ENCODE measurements at places on chromosomes 6 and 20.

DNA sequence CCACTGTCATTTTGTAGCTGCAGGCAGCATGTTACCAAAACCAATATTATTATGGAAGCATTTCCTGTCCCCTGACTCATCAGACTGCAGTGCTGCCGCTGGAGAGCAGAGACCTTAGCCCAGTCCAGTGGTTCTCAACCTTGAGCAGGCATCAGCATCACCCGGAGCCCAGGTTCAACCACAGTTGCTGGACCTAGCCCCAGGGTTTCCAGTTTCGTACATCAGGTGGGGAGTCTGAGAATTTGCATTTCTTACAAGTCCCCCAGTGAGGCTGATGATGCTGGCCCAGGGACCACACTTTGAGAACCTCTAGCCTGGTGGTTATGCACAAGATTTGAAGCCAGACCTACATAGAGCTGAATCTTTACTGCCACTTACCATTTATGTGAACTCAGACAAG lies 47.3 kb downstream of the LY86 start:
- no peak for DNase-seq

DNA sequence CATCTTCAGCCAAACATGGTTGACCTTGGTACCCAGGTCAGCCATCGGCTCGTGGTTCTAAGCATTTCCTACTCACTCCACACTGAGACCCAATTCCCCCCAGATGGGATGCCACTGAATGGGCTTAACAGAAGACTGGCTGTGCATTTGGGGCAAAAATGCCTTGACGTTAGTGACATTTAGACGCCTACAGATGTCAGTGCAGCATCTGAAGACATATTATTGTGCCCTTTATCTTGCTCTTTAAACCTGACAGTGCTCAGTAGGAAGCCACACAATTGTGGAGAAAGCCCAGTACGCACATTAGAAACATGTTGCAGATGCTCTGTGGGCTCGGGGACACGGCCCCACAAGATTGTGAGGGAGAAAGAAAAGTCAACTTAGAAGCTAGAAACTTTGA lies 414.7 kb downstream of the PTPRT start:
- DNase-seq: no peak

GRCh38 chr6:46407246-46407645 lies 84.0 kb downstream of the RCAN2 start:
- DNase-seq: no peak

- no peak for DNase-seq
Measured at GRCh38 chr6:604579-604978, 52.3 kb downstream of the HUS1B start.

DNA sequence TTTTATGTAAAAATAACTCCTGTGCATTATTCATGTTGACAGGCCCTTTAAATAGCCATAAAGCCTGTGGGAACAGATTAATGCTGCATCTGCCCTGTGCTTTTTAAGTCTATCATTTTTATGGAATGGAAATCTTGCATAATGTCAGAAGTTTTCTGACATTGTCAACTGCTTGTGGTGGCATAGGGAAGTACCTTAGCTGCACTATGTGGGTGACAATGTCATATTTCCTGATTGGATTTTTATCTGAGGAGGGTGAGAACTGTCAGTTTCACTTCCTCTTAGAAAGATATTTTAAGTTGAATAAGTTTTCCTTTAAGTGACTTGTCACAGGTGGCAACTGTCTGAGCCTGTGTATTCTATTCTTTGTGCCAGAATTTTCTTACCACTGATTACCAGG lies 267.9 kb downstream of the PLCB1 start:
- DNase-seq: no peak

DNA sequence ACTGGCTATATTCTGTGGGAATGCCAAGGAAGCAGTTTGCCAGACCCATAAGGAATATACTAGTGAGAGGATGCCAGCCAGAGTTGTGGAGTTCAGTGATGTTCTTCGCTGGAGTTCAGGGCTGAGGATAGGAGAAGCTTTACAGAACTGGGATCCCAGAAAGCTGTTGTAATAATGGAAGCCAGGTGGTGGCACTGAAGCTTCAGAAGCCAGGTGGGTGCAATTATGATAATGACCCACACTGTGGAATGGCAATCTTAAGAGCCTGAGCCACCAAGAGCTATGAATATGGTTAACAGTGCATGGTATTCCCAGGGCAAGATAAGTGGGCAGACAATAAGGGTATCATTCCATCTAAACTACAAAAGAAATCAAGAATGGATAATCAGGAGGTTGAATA lies 25.1 kb upstream of the ENPP1 start:
- DNase-seq: no peak

GRCh38 chr6:130018744-130019325 lies 454 bp downstream of the L3MBTL3 start:
- no peak for DNase-seq

DNA sequence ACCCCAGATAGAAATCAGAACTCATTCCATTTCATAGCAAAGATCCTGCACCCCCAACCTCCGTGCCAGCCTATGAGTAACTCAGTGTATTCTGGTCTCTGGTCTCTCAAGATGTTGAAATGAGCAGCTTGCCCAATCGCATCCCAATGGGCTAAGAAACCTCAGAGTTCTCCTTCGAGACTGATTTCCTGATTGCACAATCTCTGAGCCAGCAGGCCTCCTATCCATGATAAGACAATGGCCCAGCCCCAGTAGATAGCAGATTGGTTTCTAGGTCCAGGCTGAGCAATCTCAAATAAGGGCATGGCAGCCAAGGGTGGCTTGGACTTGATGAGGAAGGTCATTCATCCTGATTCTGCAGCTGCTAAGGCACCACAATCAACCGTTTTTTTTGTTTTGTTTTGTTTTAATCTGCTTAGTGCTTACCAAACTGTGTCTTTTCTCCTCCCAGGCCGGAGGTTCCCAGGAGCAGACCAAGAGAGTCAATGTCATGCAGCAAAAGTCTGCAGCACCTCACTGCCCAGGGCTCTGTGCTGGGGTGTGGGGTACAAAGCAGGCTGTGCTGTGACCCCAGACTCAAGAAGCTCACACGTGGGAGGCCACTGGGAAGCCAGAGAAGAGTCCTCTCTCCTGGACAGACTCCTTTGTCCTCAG lies 125.1 kb upstream of the NXT1 start:
- no peak for DNase-seq

DNA sequence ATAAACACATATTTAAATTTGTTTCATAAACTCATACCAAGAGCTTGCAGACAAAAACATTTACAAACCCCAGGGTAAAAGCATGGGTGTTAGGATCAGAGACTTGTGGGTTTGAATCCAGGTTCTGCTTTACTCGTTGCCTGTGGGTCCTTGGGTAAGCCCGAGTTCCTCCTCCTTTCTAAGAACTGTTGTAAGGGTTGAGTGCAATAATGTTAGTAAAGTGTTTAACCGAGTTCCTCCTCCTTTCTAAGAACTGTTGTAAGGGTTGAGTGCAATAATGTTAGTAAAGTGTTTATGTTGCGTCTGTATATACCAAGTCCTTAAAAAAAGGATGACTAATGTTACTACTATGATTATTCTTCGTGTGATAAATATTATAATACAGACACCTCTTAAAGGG lies 18.7 kb downstream of the CCDC170 start:
- no peak for DNase-seq

GRCh38 chr6:13643125-13643524 lies 28.0 kb downstream of the NOL7 start:
- DNase-seq: no peak

- no peak for DNase-seq
Measured at GRCh38 chr20:33176101-33176500, 8.1 kb downstream of the BPIFA2 start.
